ENCODE measurements at places on chromosomes 3 and 15.

DNA sequence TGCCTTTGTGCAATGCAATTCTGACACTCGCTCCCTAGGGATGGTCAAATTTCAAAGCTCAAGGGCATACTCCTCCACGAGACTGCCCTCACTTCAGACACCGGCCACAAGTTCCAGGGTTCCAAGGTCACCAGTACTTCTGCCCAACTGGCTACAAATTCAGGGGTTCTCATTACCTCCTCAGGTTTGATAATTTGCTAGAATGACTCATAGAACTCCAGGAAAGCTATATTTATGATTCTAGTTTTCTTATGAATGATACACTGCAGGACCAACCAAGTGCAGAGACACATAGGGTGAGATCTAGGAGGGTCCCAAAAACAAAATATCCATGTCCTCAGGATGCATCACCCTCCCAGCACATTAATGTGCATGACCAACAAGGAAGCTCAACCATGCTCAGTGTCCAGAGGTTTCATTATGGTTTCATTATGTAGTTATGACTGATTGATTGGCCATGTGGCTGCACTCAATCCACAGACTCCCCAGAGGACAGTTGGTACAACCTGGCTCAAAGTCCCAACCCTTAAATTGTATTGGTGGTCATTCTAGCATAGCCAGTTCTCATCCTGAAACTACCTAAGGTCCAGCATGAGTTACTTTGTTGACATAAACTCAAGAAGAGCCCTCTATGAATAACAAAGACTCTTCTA is 170.4 kb upstream of the LRRN1 start:
- DNase-seq = no peak

- no peak for DNase-seq
Measured at GRCh38 chr3:134080761-134081160, 51.0 kb upstream of the SLCO2A1 start.

GRCh38 chr3:27174530-27174929 is 194.7 kb downstream of the NEK10 start:
- no peak for DNase-seq

DNA sequence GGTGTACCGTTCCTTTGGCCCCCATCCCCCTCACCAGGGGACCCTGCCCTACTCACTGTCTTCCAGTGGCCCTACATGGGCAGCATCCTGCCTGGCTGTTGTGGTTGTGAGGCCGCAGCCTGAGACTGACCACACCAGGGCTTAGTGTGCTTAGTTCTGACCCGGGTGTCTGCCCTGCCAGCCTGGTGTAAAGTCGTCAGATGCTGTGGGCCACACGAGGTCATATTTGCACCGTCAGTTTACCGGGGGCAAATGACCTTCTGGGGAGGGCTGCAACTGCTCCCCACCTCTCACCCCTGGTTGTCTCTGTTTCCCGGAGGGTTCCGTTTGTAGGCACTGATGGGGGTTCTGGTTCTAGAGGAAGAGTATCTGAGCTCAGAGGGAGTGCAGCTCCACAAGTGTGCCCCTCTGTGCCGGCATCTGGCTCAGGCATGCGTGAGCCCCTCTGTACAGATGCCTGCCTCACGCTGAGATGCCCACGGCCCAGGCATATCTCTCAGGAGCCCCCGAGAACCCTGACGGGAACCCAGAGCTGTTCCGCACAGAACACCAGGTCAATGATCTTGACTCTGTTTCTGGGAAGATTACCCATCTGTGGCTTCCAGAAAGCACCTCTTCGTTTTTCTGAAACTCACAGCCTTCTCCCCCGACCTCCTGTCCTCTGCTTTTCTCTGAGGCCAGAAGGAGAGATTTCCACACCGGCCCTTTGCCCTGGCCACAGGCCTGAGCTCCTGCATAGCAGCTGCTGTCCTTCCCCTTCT is 19.2 kb downstream of the KLF13 start:
- no peak for DNase-seq
